ENCODE measurements at places on chromosomes 2 and 18. TPM values are rescaled to one million over a fixed set of nuclear protein-coding genes. Genes with fewer than 3 reads are reported as not detected.

The C2orf78 gene
- not detected for total RNA-seq

The ZNF385B gene
- not detected for total RNA-seq

The SPDYA gene
- not detected for total RNA-seq

The CCBE1 gene
- total RNA-seq = 93.9 TPM

The ANKRD30BL gene
- not detected for total RNA-seq

The IFT172 gene
- total RNA-seq = 25.5 TPM

The FEV gene
- total RNA-seq = not detected

The RNF152 gene
- total RNA-seq = 18.9 TPM

The ANKRD36 gene
- 20.1 TPM for total RNA-seq

The WDR43 gene
- 300 TPM for total RNA-seq
